ENCODE measurements at places on chromosomes 12 and 14. TPM values are rescaled to one million over a fixed set of nuclear protein-coding genes. Genes with fewer than 3 reads are reported as not detected.

LRRK2 gene
- 8.6 TPM for total RNA-seq

RIPK3 gene
- total RNA-seq = under 0.01 TPM

OTX2 gene
- 0.41 TPM for total RNA-seq

GPRC5A gene
- under 0.01 TPM for total RNA-seq

OASL gene
- total RNA-seq = not detected

GPD1 gene
- total RNA-seq = 9.4 TPM

NT5DC3 gene
- total RNA-seq = 22.4 TPM

DDX23 gene
- total RNA-seq = 55.8 TPM

IL22 gene
- not detected for total RNA-seq

LYZ gene
- 4.9 TPM for total RNA-seq

SLC4A8 gene
- 25.3 TPM for total RNA-seq

C1S gene
- 6.5 TPM for total RNA-seq

EXOC5 gene
- 86.4 TPM for total RNA-seq

KCNMB4 gene
- 54.2 TPM for total RNA-seq

WNT1 gene
- total RNA-seq = not detected

RNU4-1 gene
- total RNA-seq = under 0.01 TPM

ABCD2 gene
- 18.3 TPM for total RNA-seq

STYK1 gene
- 2.9 TPM for total RNA-seq

METAP2 gene
- 56.3 TPM for total RNA-seq

- no peak for DNase-seq
Observed at GRCh38 chr12:38501481-38501880, 184.9 kb downstream of the ALG10B start.

GRCh38 chr12:23987046-23987445 is 37.6 kb upstream of the SOX5 start:
- DNase-seq = no peak

DNA sequence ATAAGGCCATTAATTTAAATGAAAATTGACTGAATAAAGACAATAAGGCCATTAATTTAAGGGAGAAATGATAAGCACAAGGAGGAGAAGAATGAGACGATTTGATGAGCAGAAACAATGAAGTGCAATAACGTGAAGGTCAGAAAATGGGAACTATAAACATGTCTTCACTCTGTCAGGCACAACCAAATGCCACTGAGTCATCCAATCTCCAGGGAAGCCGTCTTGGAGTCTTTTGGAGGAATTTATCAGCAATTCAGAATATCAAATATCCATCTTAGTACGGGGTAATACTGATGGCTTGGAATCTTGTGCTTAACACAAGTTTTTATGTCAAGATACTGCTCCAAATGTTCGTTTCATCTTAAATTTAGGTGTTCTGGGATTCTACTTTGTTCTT is 159.9 kb downstream of the CAPZA3 start:
- no peak for DNase-seq

DNA sequence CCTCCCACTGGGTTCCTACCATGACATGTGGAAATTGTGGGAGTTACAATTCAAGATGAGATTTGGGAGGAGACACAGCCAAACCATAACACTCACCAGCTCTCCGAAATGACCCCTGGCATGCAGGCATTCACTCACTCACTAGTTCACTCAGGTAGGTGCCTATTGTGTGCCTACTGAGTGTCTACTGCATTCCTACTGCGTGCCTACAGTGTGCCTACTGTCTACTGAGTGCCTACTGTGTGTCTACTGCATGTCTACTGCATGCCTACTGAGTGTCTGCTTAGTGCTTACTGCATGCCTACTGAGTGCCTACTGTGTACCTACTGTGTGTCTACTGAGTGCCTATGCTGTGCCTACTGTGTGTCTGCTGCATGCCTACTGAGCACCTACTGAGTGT is 71.7 kb upstream of the FZD10 start:
- DNase-seq = no peak

- no peak for DNase-seq
Observed at GRCh38 chr12:9619411-9620179, 11.9 kb upstream of the KLRB1 start.

DNA sequence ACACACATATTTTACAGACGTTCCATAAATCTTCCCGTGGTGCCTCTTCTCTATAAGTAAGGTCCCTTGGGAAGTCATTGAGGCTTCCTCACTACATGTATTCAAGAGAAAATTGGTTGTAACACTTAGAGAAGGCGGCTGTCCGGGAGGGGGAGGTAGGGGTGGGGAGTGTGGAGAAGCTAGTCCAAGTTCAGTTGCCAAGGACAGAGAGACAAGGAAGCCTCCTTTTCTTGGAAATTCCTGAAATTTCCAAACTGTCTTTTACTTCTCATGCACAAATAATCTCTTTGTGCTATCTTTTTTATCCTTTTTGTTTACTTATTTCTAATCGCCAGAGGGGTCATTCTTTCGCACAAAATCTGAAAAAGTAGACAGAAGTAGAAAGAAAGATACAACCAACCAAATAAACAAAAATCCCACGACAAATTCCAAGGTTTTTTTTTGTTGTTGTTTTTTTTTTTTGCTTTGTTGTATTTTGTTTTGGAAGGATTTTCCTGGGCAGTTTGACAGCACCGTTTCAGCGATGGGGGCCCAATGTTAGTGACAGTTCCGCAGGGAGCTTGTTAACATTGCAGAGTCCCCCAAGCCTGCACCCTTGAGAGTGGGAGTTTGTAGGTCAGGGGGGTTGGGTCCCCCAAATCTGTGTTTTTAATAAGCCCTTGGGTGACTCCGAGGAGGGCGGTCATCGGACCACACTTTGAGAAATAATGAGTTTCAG is 45.2 kb downstream of the MAP1LC3B2 start:
- no peak for DNase-seq

DNA sequence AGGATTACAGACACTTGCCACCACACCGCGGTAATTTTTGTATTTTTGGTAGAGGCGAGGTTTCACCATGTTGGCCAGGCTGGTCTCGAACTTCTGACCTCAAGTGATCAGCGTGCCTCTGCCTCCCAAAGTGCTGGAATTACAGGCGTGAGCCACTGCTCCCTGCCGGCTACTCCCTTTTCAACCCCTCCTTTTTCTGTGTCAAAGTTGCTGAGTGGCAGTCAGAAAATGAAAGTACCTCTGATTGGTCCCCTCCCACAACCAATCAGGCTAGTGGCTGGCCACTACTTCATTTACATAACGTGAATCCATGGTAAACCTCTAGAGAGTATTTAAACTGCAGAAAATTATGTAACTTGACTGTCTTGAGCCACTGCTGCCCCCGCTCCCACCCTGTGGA is 5.9 kb downstream of the RESF1 start:
- no peak for DNase-seq

DNA sequence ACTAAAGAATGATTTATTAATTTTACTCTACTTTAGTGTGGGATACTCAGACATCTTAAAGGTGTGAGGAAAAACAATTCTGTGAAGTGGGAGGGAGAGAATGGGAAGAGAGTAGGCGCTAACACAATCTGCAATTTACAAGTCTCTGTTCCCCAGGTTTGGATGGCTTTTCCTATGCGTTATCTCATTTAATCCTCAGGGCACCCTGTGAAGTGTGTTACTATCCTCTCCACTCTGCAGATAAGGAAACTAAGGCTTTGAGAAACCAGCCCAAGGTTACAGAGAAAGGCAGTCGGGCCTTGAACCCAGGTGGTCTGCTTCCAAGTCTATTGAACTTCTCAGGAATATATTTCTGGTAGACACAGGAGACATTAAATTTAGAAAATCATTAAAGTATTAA is 36.2 kb upstream of the TUBA1C start:
- no peak for DNase-seq

GRCh38 chr12:104218935-104219334 is 3.4 kb downstream of the TXNRD1 start:
- DNase-seq = no peak

- DNase-seq = no peak
Observed at GRCh38 chr12:66409195-66409871, 107.0 kb downstream of the HELB start.

GRCh38 chr12:42446761-42447160 is 120.8 kb downstream of the PPHLN1 start:
- DNase-seq = no peak

DNA sequence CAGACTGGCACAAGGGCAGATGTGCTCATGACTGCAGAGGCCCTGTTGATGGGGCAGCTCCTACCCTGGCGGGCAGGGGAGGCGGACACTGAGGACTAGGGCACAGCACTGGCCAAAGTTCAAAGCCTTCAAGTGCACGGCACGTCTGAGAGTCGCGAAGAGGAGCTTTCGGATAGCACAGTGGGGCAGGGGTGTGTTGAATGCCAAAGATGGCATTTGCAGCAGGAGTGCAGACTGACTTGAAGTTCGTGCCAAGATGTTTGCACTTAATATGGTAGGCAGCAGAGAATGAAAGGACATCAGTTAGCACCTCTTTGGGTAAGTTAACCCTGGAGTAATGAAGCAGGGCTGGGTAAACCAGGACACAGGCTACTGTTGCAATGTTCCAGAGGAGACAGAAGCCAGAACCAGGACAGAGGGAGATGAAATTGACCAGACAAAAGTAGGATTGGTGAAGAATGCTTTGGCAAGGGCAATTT is 6.7 kb upstream of the EML1 start:
- DNase-seq = no peak

DNA sequence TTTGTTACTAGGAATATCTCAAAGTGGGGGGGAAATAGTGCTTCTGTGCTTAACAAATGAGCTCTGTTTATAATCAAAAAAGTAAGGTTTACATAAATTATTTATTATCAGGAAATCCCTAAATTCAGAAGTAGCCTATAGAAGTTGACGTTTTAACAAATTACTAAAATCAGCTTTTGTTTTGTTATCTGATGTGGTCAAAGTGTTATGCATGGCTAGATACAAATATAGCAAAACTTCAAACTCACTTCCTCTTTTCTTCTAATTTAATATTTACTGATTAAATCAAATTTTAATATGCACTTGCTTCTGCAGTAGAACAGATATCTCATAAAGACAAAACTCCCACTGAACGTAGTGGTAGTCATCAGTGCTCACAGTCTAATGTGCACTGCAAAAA is 47.5 kb downstream of the GARIN6 start:
- no peak for DNase-seq

GRCh38 chr12:53338916-53339315 is 2.8 kb upstream of the SP7 start:
- DNase-seq = no peak

DNA sequence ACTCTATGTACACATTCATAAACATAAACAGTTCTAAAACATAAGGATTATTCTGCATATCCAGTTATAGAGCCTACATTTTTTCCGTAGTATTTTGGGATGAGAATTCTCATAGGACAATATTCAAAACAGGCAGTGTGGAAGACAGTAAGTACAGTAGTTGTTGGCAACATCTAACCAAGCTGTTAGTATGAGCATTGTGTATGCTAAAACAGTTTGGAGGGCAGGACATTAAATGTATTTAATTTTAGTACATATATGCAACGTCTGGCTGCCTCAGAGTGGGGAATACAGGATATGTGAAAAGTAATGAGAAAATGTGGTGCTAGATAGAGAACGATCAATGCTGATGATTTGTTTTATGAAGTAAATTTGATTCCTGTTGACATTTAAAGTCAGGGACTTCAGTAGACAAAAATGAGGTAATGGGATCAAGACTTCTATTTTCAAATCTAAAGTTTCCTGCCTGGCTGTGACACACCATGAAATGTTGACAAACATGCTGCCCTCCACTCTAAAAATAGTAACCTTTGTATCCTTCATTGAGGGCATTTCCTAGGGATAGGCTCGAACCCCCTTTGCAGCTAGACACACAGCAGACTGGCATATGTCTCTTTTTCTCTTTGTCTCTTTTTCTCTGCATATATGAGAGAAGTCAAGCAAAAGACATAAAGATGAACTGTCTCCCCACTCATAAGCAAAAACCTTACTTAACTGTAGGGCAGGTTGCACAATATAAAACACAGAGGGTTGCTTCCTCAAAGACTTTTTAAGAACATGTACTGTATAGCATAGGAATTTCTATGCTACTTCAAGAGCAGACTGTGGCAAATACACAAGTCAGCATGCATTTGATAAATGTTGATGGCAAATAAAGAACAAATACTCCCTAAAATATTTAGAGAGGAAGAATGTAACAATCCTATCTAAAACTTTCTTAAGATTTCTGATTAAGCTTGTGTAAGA is 75.5 kb upstream of the GTF2A1 start:
- no peak for DNase-seq

- no peak for DNase-seq
Observed at GRCh38 chr14:95011445-95012006, 145.8 kb downstream of the DICER1 start.

- no peak for DNase-seq
Observed at GRCh38 chr12:51371295-51371953, 19.8 kb downstream of the GALNT6 start.

- peak; percentile 47 for DNase-seq
Observed at GRCh38 chr12:121578230-121579189, 2.3 kb downstream of the KDM2B start.

DNA sequence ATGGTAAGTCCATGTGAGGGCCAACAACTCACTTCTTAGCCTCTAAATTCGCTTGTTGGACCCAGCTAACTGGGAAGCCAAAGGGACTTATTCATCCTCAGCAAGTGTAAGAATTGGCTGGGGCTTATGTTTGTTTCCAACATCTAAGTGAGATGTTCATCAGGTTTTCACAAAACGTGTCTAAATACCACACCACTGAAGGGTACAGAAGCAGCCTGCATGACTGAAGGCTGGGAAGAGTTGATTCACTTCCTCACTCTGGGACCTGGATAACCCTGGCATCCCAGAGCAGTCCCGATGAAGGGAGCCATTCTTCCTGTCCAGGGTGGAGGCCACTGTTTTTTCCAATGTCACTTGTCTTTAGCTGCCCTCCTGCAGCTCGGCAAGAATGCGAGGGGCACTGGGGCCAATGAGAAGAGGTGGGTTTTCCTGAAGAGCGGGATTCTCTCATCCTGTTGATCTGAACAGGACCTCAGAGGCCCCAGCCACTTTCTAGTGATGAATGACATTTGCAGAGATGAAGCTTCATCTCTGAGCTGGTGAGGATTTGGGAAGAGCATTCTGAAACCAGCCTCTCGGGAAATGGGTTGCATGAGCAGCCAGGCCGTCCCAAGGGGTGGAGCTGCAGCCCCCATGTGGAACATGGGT is 12.2 kb upstream of the COL2A1 start:
- DNase-seq = no peak

GRCh38 chr14:54818201-54819133 is 84.2 kb downstream of the GCH1 start:
- peak; percentile 22 for DNase-seq

DNA sequence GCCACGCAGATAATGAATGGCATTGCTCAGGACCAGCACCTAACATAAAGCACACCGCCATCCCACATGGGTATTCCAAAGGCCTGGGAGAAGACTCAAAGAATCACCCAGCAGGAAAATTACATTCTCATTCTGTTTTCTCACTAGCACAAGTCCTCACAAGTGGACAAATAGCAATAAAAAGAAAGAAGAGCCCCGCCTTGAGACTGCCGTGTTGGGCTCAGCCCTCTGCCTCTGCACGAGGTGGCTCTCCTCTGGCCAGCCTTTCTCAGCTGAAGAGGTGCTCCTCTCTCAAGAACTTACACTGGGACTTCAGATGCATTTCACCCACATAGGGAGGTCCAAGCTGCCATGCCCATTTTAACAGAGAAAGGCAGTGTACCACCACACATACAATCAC is 207.5 kb downstream of the SPTSSA start:
- no peak for DNase-seq
